ENCODE measurements at places on chromosomes 5 and 9.

- ATAC-seq, result no peak
Observed at GRCh38 chr9:110753731-110754231, 85.2 kb downstream of the MUSK start.

DNA sequence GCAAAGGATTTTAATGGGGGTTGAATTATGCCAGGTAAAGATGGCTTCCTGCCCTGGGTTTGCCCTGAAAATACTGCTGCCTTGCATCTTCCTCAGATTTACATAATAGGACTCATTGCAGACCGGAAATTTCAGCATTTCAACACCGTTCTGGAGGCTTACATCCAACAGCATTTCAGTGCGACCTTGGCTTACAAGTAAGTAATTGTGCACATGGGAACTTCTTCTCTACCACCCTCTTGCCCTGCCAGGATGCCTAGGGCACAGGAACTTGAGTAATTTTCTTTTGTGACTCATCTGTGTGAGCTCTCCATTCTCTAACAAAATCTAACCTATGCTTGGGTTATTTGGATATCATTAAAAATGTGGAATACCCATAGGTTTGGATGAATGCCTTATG is 80.2 kb downstream of the DOCK2 start:
- no peak for ATAC-seq

DNA sequence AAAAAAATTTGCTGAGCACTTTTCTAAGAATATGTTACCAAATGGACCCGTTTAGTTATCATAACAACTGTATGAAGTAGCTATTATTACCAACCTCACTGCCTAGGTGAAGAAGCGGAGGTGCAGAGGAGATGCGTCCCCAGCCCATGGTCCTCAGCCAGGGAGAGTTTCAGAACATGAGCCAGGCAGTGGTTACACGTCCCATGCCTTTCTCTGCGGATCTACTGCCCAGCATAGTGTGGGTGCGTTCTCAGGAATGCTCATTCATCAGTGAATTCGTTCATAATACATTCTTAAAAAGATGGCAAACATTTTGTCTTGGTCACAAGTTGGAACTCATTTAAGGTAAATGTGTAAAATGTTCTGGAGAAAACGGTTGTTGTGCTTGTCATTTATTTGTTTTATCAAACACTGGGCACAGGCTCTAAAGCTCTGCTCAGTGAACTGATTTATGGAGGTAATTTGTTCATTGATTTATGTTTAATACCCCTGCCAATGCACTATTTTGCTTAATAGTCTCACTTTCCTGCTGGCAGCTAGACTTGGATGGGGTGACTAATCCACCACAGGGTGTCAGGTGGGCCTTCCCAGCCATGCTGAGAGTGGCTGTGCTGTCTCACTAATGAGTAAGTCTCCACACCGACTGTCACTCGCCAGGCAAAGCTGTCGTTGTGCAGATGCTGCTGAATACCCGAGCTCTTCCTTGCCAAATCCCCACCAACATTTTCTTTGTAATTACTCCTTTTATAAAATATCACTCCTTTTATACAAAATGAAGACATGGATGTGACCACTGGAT is 248.8 kb downstream of the TENT4A start:
- ATAC-seq, result no peak

DNA sequence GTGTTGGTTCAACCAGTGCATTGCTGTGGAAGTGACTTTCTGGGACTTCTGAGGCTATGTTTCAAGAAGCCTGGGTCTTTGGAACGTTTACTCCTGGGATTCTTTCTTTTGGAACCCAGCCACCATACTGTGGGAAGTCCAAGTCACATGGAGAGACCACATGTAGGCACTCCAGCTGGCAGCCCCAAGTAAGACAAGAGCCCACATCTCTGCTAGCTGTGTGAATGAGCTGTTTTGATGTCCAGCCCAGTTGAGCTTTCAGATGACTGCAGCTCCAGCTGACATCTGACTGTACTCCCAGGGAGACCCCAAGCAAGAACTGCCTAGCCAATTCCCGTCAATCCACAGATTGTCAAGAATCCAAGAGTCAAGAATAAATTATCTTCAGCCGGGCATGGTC is 60.1 kb upstream of the SPATA31D4 start:
- no peak for ATAC-seq

DNA sequence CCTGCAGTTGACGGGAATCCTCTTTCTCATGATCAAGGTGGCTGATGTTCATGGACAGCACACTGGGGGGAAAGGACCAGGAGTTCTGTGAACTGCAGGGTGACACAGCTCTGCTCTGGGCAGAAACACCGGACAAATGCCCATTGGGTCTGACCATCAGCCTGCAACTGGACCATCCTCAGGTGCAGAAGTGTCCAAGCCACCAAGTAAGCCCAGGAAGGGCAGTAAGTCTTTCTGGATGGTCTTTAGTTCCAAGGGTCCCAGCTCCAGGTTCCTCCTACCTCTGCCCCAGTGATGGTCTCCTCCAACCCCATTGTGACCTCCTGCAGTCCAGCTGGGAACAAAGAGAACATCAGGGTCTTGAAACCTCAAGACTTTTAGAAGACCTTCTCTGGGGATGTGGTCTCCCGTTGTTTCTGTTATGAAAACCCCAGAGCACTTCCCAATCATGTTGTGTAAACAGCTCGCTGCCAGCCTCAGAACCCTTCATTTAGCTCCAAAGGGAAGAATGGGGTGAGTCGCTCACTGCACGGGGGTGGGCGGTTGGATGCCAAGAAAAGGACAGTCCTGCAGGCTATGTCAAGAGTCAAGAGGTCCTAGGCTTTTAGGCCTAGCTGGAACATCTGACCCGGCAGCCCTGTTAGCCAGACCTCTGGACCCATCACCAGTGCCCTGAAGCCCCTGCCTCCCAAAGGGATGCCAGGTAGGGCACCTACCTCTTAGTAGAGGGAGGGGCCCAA is 41.8 kb upstream of the TCF7 start:
- no peak for ATAC-seq

GRCh38 chr5:20656262-20656661 is 668.3 kb upstream of the CDH18 start:
- no peak for ATAC-seq

DNA sequence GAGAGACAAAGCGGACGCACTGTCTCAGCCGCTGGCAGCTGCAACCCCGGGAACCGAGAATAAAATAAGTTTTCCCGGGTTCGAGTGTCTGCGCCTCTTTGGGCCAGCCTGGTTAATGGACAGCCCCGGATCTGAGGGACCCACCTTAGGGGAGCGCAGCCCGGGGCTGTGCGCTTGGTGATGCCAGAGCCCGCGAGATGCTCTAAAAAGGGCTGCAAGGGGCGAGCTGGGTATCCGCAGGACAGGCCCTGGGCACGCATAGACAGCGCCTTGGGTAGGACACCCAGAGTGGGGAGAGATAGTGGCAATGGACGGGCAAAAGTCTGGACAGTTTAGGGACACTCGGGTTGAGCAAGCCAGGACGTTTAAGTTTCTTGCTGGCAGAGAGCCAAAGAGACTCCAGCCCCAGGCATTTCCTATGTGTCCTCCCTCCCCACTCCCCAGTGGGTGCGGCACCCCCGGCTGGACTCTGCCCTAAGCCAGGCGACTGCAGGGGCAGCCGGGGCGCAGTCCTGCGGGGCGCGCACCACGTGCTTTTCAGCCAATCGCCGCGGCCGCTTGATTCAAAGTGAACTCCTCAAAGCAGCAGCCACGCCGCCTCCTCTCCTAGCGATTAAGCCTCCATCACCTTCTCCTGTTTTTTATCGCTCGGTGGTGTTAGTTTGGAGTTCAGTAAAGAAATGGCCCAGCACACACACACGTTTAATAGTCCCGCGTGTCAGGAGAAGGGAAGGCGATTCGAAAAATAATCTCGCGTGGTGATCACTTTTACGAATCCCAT is 616 bp upstream of the ENC1 start:
- peak; percentile 44 for ATAC-seq

DNA sequence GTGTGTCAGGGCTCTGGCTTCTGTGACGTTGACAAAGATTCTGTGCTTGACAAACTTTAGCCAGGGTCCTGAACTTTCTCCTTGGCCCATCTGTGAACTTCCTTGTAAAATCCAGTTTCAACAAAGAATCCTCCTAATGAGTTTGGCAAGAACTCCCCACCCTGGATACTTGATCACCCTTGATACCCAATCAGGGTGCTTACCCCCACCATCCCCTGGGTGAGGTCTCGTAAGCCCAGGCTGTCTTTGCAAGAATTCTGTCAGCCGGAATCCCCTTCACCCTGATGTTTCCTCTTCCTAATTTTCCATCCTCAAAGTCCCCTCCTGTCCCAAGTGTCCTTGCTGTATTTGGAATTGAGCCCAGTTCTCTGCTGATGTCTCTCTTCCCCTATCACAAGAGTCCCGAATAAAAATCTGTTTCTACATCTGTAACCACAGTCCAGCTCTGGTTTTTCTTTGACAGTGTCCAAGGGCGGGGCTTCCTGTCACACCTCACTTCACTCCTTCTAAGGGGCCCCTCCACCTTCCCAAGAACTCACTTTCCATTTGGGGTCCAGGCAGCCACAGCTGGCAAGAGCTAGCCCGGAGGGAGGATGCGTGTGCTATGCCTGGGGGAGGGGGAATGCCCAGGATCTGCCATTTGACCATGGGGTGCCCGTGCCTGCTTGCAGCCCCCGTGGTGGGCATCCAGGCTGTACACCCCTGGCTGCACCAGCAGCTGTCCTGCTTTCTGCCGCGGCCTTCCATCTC is 2.7 kb upstream of the CARD19 start:
- ATAC-seq, result no peak

DNA sequence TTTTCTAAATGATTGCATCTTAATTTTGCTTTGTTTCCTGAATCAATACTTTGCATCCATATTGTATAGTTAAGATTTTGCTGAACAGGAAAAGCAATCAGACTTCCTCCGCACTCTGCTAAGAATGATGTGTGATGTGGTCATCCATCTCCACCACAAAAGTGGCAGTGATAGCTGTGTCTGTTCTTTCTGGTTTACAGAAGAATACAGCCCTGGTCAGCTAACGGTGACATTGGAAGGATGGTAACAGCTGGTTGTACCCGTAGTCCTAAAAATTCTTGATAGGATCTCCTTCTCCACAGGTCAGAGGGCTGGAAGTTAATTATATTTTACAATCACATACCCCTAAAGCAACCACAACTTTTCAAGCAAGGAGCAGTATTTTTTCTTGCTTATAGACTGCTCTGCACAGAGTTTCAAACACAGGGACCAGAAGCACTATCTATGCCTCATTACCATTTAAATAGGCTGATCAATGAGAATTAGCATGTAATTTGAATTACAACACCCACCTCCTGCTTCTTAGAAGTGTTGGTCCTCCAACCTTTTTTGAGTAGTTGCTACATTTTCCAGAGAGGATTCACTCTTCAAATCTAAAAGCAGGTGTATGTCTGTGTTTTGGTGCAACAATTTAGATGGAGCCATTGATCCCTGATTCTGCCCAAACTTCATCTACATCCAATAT is 1191.9 kb upstream of the NUDT12 start:
- no peak for ATAC-seq

- no peak for ATAC-seq
Observed at GRCh38 chr5:69129413-69129812, 35.6 kb downstream of the SLC30A5 start.

GRCh38 chr9:4986296-4986695 is 1.2 kb downstream of the JAK2 start:
- no peak for ATAC-seq

GRCh38 chr5:142643634-142644033 is 42.3 kb downstream of the FGF1 start:
- no peak for ATAC-seq

DNA sequence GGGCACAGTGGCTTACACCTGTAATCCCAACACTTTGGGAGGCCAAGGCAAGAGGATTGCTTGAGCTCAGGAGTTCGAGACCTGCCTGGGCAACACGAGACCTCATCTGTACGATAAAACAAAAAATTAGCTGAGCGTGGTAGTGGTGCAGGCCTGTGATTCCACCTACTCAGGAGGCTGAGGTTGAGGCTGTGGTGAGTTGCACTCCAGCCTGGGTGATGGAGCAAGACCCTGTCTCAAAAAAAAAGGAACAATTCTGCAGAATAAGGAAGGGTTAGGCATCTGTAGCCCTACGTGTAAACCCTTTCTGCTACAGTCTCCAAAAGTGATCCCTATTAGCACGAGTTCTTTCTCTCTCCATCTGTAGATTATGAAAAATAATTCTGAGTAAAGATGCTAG is 19.9 kb downstream of the CDC26 start:
- no peak for ATAC-seq

GRCh38 chr5:72167804-72168203 is 60.5 kb downstream of the MAP1B start:
- no peak for ATAC-seq

DNA sequence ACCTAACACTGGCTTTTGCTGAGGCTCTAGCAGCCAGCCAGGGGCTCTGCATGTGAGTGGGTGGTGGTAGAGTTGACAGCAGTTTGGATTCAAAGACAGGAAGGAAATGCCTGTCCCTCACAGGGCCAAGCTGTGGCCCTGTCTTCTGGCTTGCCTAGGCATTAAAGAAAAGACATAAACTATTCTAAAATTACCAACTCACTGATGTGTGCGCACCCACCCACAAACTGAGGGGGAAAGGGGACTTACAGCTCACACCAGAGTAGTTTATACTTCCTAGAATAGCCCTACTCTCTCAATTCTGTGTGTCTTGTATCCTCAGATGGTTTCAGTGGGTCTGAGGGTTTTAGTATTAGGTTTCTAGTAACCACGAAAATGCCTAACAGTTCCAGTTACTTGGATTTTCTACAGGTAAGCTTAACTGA is 18.3 kb upstream of the IL13 start:
- ATAC-seq, result peak; percentile 82

DNA sequence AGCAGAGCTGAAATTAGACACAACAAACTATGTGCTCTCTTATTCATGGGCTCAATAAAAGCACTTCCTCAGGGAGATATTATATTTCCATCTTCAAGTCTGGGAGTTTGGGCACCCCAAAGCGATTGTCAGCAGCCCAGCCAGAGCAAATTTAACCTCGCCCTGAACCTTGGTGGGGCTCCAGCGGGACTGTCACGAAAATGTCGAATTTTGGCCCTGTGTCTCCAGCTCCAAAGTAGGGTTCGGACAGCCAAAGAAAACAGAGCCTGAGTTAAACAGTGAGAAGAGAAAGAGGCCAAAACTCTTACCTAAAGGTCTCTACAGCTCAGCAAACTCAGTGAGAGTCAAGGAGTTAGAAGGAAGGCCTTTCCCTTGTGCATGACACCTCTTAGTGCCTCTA is 432.9 kb downstream of the SPATA31D1 start:
- no peak for ATAC-seq

- ATAC-seq, result no peak
Observed at GRCh38 chr5:73066466-73066865, 53.9 kb upstream of the TMEM171 start.

DNA sequence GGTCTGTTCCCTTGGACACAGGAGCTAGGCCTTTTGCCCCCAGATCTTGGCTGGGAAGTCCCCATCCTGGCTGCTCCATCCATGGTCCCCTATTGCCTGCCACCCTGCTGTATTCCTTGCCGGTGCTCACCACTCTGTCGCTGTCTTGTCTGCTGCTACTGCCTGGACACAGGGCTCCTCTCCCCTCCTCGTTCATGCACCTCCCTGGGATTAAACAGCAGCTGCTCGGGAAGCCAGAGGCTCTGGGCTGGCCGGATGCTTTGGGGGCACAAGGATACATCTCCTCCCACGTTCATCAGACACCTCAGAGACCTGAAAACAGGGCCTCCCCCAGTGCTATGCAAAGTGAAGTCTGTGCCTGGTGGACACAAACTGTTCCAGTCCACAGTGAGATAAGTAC is 110.4 kb downstream of the ZNF354C start:
- no peak for ATAC-seq

- ATAC-seq, result peak; percentile 13
Observed at GRCh38 chr5:57486027-57486602, 3.5 kb upstream of the ACTBL2 start.

GRCh38 chr9:124488641-124489210 is 18.5 kb downstream of the NR5A1 start:
- no peak for ATAC-seq

GRCh38 chr5:55582256-55582655 is 47.5 kb upstream of the PLPP1 start:
- ATAC-seq, result peak; percentile 64

GRCh38 chr9:110942522-110942921 is 95.7 kb downstream of the LPAR1 start:
- no peak for ATAC-seq

Measured in stimulated activated memory B cell treated with anti-CD40 and anti-IgM and Interleukin-4, amounts not matched to agents 10 μg/mL and 1 μg/mL and 100 μg/mL, for 72 hours (primary cell).